ENCODE measurements at places on chromosomes 7 and 10.

GRCh38 chr10:103929381-103929921 lies 11.5 kb upstream of the STN1 start:
- no peak for DNase-seq
- no peaks in the 10 kb centered on the region for H3K27me3 ChIP-seq
- H3K36me3 ChIP-seq, result no peaks in the 10 kb centered on the region
- H3K4me1 ChIP-seq, result no peaks in the 10 kb centered on the region

GRCh38 chr10:112532189-112532588 lies 85.2 kb downstream of the VTI1A start:
- H3K27ac ChIP-seq, result no peak overlapping the region
- H3K4me3 ChIP-seq, result no peak overlapping the region
- no peaks in the 10 kb centered on the region for H3K36me3 ChIP-seq
- no peaks in the 10 kb centered on the region for H3K4me1 ChIP-seq
- H3K27me3 ChIP-seq, result no peaks in the 10 kb centered on the region
- no peak for DNase-seq

GRCh38 chr7:100951172-100951571 lies 1.8 kb downstream of the MUC3A start:
- DNase-seq, result peak; percentile 98
- H3K27me3 ChIP-seq, result no peaks in the 10 kb centered on the region
- no peak overlapping the region for H3K4me3 ChIP-seq
- H3K36me3 ChIP-seq, result no peaks in the 10 kb centered on the region
- H3K4me1 ChIP-seq, result peaks cover 8% of the 10 kb centered on the region

DNA sequence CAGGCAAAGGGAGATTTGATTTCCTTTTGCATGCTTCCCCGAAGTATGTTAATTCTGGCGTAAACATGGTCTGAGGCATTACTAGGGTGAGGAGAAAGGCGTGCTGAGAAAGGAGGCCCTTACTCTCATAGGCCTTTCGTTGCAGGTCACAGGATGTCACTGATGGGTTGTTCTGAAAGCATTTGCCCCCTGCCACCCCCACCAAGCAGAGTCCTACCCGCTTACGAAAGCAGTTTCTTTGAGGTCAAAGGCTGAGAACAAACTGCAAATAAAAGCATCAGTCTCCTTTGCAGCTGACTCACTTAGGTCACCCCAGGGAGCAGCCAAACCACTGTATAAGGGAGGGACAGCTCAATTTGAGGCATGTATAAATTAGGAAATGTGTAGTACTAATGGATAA lies 57.1 kb downstream of the BPGM start:
- no peaks in the 10 kb centered on the region for H3K27me3 ChIP-seq
- H3K27ac ChIP-seq, result no peak overlapping the region
- H3K36me3 ChIP-seq, result no peaks in the 10 kb centered on the region

GRCh38 chr10:86486856-86487255 lies 34.7 kb downstream of the WAPL start:
- H3K36me3 ChIP-seq, result peaks cover 32% of the 10 kb centered on the region
- H3K27me3 ChIP-seq, result no peaks in the 10 kb centered on the region
- no peak for DNase-seq
- no peak overlapping the region for H3K4me3 ChIP-seq
- no peak overlapping the region for H3K27ac ChIP-seq
- no peaks in the 10 kb centered on the region for H3K4me1 ChIP-seq

DNA sequence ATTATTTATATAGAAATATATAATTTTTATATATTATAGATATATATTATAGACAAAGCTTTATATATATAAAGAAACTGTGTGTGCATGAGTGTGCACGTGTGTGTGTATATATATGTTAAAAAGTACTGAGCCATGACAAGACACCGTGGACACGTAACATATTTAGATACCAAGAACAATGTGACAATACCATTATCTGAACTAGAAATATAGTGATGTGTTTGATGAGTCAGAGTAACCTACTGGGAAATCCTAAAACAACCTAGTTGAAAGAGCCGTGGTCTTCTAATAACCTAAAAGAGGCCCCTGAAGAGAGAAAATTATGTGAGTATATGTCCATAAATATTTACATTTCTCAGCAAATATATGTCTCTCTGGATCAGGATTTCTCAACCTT lies 50.7 kb upstream of the ITGB8 start:
- no peaks in the 10 kb centered on the region for H3K36me3 ChIP-seq
- no peak overlapping the region for H3K27ac ChIP-seq
- DNase-seq, result no peak
- H3K4me3 ChIP-seq, result no peak overlapping the region

DNA sequence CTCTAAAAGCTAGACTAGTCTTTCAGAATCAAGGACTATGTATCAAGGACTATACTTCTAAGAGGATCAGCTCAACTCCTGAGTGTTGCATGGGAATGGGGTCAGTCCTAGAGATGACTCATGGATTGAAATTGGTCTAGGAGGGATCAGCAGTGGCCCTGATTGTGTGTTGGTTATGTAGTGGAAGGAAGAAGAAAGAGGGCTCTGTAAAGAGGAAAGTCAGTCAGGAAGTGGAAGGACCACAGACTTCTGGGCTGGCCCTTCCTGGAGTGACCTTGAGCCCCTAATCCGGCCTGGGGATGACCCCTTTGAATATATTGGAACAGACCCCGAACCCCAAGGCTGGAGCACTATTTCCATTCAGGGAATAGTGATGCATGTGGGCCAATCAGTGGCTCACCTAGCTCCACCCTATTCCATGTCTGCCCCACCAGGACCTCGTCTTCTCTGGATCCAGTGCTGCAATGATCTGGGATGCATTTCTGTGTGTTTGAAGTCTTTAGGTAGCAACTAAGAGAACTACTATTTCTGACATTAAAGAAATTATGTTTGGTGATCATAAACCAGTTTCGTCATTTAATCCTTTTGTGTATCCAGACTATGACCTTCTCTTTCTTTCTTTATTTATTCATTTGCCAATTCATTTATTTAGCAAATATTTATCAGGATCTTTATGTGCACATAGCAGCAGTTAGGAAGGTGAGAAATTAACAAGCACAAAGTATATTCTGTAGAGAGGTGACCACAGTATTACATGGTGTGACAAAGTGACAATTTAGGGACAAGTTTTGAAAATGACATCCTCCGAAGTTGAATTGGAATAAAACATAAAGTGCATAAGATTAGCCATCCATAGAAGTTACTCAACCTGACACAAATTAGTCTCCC lies 48.6 kb upstream of the KIF5B start:
- peaks cover 2% of the 10 kb centered on the region for H3K36me3 ChIP-seq
- H3K4me3 ChIP-seq, result no peak overlapping the region
- H3K27me3 ChIP-seq, result no peaks in the 10 kb centered on the region
- no peaks in the 10 kb centered on the region for H3K4me1 ChIP-seq
- DNase-seq, result no peak

GRCh38 chr10:118912961-118913600 lies 116.4 kb upstream of the NANOS1 start:
- DNase-seq, result no peak
- no peaks in the 10 kb centered on the region for H3K27me3 ChIP-seq
- H3K36me3 ChIP-seq, result no peaks in the 10 kb centered on the region
- no peak overlapping the region for H3K4me3 ChIP-seq

GRCh38 chr10:8060010-8060703 lies 5.7 kb downstream of the GATA3 start:
- H3K36me3 ChIP-seq, result no peaks in the 10 kb centered on the region
- H3K27me3 ChIP-seq, result peaks cover 82% of the 10 kb centered on the region

- no peaks in the 10 kb centered on the region for H3K36me3 ChIP-seq
- H3K27ac ChIP-seq, result no peak overlapping the region
- no peak overlapping the region for H3K4me3 ChIP-seq
Observed at GRCh38 chr10:132554053-132554990, 16.7 kb downstream of the INPP5A start.
